ENCODE measurements at places on chromosomes 13 and 19.

DNA sequence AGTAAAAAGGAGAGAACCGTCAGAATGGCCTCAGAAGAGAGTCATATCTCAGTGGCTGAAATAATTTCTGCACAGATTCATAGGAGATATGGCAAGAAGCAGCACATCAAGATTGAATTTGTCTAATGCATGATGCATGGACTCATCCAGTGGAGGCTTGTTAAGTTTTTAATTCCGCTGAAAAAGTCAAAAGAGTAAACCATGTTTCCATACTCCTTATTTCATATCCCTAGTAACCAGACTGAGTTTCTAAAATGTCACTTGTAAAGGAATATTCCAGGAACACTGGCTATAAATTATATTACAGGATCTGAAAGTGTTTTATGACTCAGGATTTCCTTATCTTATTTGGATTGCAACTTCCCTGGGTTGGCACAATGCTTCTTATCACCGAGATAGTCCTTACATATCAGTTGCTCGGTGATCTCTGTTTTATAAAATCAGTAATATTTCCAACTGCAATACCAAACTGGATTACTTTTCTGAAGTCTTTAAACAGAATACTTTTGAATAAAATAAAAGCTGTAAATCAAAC is 180.2 kb upstream of the TSC22D1 start:
- no peak for DNase-seq

DNA sequence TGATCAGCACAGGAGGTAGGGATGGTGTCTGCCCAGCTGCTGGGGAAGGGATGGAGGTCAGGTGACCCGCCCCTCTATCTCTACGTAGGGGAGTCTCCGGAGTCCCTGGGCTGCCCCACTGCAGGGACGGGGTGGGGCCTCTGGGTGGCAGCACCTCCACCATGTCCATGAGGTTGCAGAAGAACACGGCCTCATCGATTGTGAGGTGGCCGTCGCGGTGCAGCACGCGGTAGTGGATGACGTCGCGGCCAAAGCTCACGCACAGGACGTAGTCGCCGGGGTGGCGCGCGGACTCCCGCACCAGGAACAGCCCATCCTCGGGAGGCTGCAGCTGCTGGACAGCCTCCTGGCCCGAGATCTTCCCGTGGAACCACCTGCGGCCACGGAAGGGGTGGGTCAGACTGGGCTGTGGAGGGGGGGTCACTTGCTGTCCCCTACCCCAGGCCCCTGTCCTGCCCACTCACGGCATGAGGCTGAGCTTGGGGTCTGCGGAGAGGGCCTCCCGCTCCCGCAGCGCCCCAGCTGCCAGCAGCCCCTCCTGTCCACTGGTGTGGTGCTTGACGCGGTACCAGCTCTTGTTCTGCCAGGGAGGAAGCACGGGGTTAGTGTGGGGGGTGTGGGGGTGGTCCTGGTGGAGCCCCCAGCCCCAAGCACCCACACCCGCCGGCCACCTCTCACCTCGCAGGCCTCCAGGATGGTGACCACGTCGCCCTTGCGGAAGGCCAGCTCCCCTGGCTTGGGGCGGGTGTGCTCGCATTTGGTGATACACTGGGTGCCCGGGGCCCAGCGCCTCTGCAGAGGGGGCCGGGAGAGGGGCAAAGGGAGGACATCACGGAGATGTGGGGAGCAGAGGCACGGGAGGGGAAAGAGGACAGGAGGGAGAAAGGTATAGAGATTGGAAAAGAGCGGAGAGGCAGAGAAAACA is 2.3 kb downstream of the MATK start:
- no peak for DNase-seq

DNA sequence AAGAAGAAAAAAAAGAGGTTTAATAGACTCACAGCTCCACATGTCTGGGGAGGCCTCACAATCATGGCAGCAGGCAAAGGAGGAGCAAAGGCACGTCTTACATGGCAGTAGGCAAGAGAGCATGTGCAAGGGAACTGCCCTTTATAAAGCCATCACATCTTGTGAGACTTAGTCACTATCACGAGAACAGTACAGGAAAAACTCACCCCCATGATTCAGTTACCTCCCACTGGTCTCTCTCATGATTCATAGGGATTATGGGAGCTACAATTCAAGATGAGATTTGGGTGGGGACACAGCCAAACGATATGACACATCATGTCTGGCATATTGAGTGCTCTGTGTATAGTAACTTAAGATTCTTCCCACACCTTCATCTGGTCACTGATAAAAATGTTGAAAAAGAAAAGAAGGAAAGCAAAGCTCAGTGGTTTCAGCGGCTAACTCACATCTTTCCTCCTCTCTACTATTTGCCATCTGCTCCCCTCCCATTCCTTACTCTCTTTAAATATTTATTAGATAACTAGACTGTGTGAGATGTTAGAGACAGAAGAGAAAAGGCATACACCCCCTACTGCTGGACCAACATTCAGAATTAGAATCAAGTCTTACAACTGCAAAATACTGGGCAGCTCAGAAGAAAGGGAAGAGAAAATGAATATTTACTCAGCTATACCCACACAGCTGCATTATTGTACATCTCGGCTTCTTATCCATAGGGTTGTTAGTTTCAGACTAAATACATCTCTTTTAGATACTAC is 60.1 kb upstream of the AKAP11 start:
- DNase-seq: no peak

DNA sequence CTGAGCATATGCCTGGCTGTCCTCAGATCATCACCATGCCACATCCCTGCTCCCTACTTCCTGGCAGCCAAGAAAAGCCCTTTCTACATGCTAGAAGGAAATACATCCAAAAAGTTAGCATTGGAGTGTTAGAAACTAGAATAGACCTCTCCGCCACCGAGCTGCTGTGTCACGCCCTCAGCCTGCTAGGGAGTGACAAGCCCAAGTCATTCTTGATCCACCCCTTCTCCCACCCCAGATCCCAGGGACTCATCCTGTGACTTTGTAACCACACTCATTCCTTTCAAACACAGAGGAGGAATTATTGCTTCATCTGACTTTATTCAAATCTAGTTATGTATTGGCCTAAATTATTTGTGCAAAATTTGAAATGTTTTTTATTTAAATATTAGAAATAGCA is 45.3 kb downstream of the POLR1D start:
- no peak for DNase-seq

GRCh38 chr13:48712141-48712540 is 58.4 kb downstream of the CYSLTR2 start:
- no peak for DNase-seq

DNA sequence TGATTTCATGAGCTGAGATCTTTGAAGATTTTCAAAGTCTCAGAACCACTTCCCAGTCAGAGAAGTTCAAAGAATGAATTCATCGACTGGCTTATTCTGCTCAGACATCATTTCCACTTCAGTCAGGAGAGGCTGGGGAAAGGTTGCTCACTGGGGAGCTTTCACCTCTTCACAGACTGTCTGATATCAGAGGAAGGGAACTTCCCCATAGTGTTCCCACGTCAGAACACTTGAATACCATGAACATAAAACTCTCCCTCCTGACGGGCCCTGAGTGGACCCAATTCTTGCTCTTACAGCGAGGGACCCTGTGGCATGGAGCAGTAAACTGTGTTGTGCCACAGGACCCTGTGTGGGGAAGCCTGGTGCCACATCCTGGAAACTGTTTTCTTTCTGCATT is 492.6 kb downstream of the COG6 start:
- DNase-seq: no peak

DNA sequence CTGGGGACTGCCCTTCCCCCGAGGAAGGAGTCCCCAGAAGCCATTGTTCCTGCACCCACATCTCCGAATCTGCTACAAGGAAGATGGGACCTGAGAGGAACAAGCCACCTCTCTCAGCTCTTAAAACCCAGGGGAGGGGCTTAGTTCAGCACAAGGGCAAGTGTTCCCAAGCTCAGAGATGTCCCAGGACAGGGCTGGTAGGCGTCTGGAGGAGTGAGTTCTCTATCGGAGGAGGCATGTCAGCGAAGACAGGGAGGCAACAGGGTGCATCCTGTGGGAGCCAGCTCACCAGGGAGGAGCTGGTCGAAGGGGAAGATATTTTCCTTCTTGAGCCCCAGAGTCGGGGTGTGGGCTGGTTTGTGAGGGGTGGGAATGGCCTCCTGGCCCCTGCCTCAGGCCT is 54.8 kb downstream of the CELF5 start:
- DNase-seq: no peak

- DNase-seq: no peak
Measured at GRCh38 chr19:13038306-13039210, 43.3 kb downstream of the NFIX start.

- DNase-seq: no peak
Measured at GRCh38 chr13:97569841-97570240, 135.9 kb downstream of the RAP2A start.

DNA sequence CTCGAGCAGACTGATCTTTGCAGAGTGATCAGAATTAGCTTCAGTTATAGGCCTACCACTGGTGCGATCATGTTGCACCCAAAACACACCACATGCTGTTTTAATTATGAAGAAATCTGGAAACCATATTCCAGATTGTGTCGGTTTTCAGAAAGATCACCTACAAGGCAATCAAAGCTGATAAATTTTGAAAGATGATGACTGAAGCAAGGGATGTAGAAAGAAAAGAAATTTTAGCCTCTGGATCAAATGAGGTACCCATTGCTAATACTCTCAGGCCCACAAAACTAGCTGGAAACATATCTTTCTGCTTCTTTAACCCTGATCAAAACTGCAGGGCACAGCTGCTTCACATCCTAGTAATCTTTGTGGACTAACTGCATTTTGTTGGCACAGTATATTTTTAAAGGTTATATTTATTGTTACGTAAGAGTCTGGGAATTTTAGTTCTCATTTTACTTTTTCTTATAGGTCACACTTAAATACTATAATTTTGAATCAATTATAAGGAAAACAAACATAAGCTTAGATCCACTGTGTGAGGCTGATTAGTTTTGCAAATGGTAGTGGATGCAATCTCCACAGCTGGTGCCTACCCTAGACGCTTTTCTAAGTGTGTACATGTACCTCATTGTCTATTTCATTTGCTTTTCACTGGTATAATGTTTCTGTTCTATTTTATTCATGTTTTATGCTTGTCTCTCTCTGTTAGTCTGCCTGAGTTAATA is 150.9 kb downstream of the RGCC start:
- DNase-seq: no peak

- DNase-seq: no peak
Measured at GRCh38 chr19:16222806-16223205, 25.1 kb downstream of the AP1M1 start.

GRCh38 chr13:30133554-30133912 is 173.8 kb downstream of the KATNAL1 start:
- DNase-seq: no peak

Data from smooth muscle cell of the brain vasculature (primary cell).